Caco-2 (cell line): ENCODE measurements at places on chromosomes 11 and 22. TPM values are rescaled to one million over a fixed set of nuclear protein-coding genes. Genes with fewer than 3 reads are reported as not detected.

- no peak overlapping the region for H3K4me3 ChIP-seq
- H3K27me3 ChIP-seq, result no peaks in the 10 kb centered on the region
- peaks cover 8% of the 10 kb centered on the region for H3K36me3 ChIP-seq
- no peak for DNase-seq
- peaks cover 37% of the 10 kb centered on the region for H3K4me1 ChIP-seq
Observed at GRCh38 chr22:39524089-39524752, 3.9 kb downstream of the ATF4 start.

DNA sequence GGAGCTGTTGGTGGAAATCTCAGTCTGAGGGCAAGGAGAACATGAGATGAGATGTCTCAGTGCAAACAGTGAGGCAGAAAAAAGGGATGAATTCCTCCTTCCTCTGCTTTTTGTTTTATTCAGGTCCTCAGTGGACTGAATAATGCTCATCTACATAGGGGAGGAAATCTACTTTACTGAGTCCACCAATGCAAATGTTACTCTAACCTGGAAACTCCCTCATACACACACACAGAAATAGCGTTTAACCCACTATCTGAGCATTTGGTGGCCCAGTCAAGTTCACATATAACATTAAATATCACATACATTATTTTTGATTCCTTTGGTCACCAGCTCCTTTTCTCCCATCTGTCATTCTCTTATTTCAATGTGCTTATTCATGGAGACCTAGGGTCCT, 418.8 kb downstream of the TMEM135 start:
- no peak overlapping the region for H3K4me3 ChIP-seq
- DNase-seq, result no peak

The RPS13 gene
- 1,349 and 1,456 TPM in 2 replicates for total RNA-seq

GRCh38 chr11:113632981-113633380, 73.1 kb downstream of the TMPRSS5 start:
- no peak for DNase-seq
- H3K27ac ChIP-seq, result no peak overlapping the region
- no peak overlapping the region for H3K4me3 ChIP-seq
- no peaks in the 10 kb centered on the region for H3K36me3 ChIP-seq
- peaks cover 10% of the 10 kb centered on the region for H3K4me1 ChIP-seq

DNA sequence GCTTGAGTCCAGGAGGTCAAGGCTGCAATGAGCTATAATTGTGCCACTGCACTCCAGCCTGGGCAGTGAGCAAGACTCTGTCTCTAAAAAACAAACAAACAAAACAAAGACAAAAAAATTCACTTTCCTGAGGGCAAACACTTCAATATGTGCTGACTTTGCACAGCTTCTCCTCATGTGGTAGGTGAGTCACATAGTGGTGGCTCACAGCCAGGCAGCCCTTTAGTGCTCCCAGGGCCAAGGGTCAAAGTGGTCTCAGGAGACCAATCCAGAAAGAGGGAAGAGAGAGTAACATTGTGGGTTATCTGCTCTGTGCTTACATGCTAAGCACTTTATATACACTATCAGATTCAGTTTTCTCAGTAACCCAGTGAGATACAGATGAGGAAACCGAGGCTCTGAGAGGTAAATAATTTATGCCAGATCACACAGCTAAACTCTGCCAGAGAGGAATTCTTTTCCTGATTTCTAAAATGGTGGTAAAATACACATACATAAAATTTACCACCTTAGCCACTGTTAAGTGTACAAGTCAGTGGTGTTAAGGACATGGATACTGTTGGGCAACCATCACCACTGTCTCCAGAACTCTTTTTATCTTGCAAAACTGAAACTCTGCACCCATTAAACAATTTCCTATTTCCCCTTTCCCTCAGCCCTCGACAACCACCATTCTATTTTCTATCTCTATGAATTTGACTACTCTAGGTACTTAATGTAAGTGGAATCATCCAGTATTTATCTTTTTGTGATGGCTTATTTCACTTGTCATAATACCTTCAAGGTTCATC, 231.7 kb upstream of the NARS2 start:
- DNase-seq, result no peak
- no peaks in the 10 kb centered on the region; the same call in 1 of the 2 replicates for H3K27me3 ChIP-seq
- no peak overlapping the region for H3K4me3 ChIP-seq
- H3K4me1 ChIP-seq, result peaks cover 5% of the 10 kb centered on the region; the same call in 1 of the 2 replicates
- H3K36me3 ChIP-seq, result no peaks in the 10 kb centered on the region

GRCh38 chr11:68024508-68024907, 6.0 kb upstream of the NDUFS8 start:
- no peaks in the 10 kb centered on the region for H3K27me3 ChIP-seq
- no peaks in the 10 kb centered on the region for H3K36me3 ChIP-seq
- H3K4me1 ChIP-seq, result peaks cover 7% of the 10 kb centered on the region; the same call in 1 of the 2 replicates
- no peak for DNase-seq
- H3K27ac ChIP-seq, result no peak overlapping the region
